Mesothelial cell of epicardium (in vitro differentiated cells): ENCODE measurements at places on chromosomes 16 and 17.
A peak's percentile ranks its signal among the peaks of the same experiment; 100 is the strongest.

DNA sequence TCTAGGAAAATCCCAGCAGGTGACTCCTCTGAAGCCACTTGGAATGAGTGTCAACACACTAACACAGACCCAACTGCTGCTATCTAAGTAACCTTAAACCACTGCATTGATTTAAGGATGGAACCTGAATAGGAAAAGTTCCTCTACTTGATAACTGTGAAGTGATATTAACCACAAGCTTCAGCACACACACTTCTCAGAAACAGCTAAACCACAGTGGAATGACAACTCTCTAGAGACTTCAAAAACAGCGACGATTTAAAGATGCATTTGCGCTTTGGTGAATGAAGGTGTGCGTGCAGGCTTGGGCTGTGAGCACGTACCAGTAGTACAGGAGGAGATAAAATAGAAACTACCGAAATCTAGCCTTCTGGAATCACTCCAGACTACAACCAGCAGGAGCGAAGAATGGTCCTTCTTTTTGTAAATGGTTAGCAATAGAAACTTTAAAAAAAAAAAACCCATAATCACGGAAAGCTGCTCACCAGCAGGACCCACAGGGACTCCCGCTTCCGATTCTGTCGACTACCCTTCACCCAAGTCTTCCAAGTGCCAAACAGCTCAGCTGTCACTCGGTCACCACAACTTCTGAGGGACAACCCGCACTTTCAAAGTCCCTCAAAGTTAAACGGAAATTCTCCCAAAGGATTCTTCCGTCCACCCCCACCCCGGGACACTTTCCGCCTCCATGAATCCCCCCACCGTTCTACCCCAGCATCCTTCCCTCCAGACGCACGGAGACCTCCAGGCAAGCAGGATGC is 137.7 kb upstream of the CORO6 start:
- no peak for DNase-seq

GRCh38 chr16:87369117-87369765 is 14.3 kb downstream of the FBXO31 start:
- no peak for DNase-seq

DNA sequence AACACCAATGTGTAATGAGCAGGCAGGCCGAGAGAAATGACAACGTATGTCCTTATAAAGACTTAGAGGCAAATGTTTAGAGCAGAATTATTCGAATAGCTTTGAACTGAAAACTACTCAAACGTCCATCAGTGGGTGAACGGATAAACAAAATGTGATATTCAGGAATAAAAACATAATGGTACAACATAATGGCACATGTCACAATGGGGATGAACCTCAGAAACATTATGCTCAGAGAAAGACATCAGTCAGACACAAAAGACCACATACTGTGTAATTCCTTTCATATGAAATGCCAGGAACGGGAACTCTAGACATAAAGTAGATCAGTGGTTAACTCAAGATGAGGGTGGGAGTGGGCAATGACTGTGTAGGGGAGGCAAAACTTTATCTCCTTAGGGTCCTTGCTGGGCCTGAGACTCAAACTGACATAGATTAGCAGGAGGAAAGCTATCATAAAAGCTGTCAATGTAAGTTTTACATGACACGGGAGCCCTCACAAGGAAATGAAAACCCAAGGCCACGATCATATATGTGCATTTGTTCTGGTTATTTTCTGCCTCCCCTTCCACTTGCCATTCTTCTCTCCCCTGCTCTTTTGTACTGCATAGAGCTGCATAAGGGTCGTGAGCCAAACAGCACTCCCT is 14.8 kb upstream of the ARL4D start:
- no peak for DNase-seq

- DNase-seq: peak; percentile 56
Measured at GRCh38 chr17:79832218-79833109, 6.8 kb downstream of the CBX4 start.

DNA sequence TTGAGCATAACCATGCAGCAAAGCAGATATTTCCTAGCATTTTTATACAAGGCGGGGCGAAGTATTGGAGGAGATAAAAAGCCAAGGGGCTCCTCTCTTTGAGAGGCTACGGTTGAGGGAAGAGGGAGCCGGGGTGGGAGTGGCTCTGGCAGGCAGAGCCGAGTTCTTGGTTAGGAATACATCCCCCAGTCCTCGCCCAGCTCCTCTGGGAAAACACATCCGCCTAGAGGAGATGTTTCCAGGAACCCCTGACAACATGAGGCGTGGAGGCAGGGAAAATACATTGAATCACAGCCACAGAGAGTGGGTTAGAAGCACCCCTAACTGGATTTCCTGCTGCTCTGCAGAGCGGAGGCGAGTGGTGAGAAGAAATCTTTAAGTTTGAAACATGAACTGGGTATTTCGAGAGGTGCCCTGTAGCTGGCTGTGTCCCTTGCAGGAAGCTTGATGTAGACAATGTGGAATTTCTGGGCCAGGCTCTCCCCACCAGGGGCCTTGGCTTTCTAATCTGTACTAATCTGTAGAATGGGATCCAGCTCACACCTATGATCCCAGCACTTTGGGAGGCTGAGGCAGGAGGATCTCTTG is 27.3 kb downstream of the TTYH2 start:
- DNase-seq: no peak

GRCh38 chr16:87951552-87952538 is 611 bp downstream of the BANP start:
- DNase-seq: no peak
